ENCODE measurements at places on chromosomes 7 and 10.
A peak's percentile ranks its signal among the peaks of the same experiment; 100 is the strongest.

DNA sequence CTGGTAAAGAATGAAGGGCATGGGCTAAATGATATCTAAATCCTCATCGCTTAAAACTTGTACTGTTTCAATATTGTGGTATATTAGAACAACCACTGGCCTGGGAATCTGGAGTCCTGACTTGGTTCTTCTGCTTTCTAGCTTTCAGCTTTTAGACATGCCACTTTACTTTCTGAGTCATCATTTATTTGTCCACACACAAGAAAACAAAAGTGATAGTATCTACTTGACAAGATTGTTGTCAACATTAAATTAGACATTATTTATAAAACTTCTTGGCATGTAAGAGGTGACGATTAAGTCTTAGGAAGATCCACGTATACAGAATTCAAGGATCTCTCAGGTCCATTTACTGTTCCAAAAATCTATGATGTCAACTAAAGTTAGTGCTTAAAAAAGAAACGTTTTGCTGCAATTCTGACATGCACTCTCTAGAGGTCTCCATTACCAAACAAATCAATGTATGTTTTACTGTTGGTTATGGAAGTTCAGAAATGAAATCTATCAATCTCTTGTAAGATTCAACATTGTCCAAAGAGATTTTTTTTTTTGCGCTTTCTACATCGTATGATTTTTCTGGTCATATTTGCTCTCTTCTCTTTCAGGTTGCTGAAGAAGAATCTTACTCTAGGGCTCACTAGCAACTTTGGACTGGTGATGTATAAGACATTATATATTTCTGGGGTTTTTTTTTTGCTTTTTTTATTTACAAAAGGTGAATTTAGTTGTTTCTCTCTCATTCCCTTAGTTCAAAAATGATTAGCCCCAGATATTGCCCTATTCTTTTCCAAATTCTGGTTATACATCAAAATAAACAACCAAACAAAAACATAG is 53.6 kb upstream of the DYNC1I1 start:
- DNase-seq, result no peak

- DNase-seq, result no peak
These were observed 246.2 kb downstream of the ETV1 start for GRCh38 chr7:13743226-13743625.

DNA sequence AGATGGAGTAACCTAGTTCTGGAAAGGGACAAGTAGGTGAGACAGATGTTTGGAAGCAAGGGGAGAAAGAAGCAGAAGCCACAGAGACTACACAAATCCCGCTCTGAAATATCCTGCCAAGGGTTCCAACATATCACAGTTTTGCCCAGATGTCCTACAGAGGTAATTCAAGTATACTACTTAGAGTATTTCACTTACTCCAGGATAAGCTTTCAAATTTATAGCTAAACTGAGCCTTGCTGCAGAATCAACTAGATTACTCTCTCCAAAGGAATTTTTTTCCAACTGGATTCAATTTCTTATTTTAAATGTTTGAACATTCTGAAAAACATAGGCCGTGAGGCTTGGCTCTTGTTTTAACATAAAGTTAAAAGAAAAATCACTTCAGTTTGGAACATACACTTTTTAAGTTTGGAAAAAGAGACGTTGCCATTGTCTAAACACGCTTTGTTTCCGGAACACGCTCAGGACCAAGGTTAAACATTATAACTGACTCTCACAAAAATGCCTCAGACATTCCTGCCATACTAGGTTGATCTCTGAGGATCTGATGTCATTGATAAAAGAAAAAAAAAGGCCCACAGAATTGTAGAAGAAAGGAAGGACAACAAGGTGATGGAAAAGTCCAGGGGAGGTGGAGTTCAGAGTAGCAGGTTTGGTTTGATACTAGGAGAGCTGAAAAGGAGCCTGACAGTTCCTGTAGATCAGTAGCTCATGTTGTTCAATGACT is 74.8 kb downstream of the FAM185A start:
- no peak for DNase-seq

DNA sequence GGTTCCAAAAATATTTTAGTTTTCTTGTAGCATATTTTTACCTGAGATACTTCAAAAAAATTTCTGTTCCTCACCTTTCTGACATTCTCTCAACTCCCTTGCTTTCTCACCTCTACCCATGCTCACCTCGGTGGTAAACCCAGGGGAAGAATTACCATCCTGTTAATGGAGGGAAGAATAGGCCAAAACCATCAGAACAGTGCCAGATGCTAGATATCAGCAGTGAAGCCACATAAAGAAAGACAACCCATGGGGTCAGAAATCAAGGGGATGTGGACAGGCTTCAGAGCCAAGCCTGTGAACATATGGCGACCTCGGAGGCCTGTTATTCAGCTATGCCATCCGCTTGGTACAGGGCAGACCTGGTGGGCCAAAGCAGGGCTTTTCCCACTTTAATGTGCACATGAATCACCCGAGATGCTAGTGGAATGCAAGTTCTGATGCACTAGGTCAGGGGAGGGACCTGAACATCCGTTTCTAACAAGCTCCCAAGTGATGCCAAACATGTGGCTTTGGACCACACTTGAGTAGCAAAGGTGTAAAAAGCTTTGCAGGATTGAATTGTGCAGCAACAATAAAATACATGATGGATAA is 125.5 kb downstream of the NPY start:
- no peak for DNase-seq

GRCh38 chr7:106143711-106144337 is 31.7 kb upstream of the SYPL1 start:
- DNase-seq, result no peak

GRCh38 chr7:80650030-80650429 is 11.6 kb downstream of the CD36 start:
- no peak for DNase-seq

DNA sequence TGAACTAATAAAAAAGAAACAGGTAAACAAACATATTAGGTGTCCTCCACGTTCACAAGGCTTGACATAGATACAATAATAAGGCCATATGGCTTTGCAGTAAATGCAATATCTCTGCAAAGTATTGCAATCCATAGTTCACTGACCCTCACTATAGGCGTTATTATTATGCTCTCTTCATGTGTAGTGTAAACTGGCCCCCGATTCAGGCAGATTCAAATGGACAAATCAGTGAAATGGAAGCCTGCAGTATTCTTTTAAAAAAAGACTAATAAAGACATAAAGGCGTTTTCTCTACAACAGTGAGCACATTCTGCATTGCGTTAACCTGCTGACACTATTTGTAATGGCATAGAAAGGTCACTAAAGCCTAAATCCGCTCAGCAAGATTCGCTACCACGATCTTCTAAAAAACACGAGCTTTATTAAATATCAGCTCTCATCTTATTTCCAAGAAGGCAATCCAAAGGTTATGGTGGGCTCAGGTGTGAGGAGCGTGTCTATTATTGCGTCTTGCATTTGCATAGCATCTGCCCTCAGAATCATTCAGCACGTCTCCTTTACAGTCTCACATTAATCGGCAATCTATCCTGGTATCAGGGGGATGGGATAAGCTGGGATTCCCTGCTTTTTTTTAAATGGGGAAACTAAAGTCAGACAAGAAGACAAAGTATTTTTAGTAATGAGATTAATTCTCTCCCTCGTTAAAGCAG is 36.2 kb downstream of the FRMD4A start:
- DNase-seq, result no peak

- DNase-seq, result no peak
These were observed 203.1 kb upstream of the NEBL start for GRCh38 chr10:21100190-21100589.

DNA sequence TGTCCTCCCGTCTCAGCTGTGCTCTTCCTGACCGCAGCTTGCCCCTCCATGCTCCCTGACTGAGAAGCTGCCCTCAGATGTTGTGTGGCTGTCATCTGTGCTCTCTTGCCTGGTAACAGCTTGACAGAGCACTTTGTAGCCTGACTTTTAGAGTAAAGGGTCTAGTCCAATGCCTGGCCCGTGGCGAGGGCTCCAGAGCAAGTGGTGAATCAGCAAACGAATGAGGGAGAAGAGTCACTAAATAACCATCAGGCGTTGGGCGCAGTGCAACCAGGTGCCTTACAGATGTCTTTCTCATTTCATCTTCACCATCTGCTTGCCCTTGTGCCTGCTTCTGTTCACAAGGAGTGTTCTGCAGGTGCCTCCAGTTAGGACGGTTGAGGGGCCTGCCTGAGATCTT is 45.6 kb downstream of the MKI67 start:
- no peak for DNase-seq

GRCh38 chr10:10854725-10855124 is 162.9 kb upstream of the CELF2 start:
- no peak for DNase-seq

GRCh38 chr7:12685550-12685949 is 1.9 kb upstream of the ARL4A start:
- DNase-seq, result peak; percentile 65
